ENCODE measurements at places on chromosomes 5 and 9.

GRCh38 chr9:99126312-99126711, 21.4 kb downstream of the TGFBR1 start:
- no peak for DNase-seq

DNA sequence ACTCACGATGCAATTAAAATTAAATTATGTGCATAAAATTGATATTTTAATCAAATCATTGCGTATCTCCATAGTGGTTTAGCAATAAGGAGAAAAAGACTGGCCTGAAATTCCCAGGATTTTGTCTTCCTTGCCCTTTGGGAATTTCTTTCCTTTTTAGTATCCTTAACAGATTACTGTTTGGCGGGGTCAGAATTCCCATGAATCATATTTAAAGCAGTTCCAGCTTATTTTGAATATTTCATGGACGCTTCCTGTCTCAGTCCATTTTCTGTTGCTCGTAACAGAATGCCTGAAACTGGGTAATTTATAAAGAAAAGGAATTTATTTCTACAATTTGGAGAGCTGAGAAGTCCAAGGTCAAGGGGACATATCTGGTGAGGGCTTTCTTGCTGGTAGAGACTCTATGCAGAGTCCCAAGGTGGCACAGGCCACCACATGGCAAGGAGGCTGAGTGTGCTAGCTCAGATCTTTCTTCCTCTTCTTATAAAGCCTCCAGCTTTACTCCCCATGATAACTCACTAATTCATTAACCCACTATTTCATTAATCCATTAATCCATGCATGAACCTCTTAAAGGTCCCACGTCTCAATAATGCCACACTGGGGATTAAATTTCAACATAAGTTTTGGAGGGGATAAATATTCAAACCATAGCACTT, 37.8 kb downstream of the CDH6 start:
- no peak for DNase-seq

- DNase-seq = no peak
Observed at GRCh38 chr9:132802121-132802795, 75.8 kb downstream of the AK8 start.

DNA sequence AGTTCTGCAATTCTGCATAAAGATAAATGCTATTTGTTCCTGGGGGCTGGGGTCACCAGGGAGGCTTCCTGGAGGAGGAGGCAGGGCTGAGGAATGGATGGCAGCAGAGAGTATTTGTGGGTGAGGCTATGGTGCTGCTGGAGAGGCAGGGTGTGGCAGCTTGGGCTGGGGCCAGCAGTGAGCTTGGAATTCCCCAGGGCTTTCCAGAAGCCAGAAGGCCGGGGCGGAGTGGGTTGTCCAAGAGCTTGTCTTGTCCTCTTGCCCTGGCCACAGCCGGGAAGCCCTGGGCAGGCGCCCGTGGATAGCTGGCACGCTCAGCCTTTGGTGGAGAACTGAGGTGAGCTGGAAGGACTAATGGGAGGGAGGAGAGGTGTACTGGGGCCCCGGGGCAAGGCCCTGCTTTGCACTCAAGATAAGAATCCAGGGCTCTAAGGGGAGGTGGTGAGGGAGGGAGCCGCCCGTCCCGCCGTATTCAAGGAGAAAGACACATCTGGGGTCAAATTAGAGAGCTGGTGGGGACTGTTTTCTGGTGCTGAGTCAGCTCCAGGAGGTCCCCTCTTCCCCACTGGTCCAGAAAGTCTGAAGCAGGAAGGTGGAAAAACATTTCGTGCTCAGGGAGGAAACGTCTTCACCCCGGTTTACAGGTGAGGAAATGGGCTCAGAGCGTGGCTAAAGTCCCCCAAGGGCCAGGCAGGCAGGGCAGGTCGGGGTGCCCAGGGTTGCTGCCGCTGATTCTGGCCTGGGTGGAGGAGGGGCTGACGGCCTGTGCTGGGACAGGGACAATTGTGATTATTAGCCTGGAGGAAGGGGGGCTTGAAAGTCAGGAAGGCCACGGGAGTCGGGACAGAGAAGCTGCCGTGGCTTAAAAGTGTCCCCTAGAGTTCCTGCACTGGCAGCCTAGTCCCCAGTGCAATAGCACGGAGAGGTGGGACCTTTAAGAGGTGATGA, 26.9 kb upstream of the CNOT6 start:
- DNase-seq = no peak

GRCh38 chr5:137252512-137252911, 246.6 kb downstream of the SPOCK1 start:
- DNase-seq = no peak

GRCh38 chr5:3736926-3737325, 141.3 kb downstream of the IRX1 start:
- DNase-seq = no peak

DNA sequence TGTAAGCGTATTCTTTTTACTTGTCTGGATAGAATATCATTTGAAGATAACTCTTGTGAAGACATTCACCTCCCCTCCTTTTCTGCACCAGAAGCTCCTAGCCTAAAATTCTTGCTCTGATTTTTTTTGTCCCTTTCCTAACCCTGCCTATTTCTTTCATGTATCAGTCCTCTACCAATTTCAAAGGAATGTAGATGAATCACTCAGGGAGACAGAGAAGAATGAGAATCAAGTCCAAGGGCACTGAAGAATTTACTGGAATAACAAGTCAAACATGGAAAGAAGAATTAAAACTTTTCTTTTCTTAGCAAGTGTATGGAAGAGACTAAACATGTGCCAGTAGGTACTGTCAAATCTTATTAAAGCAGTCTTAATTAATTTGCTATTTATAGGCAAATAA, 618.7 kb downstream of the DNAH5 start:
- DNase-seq = no peak

DNA sequence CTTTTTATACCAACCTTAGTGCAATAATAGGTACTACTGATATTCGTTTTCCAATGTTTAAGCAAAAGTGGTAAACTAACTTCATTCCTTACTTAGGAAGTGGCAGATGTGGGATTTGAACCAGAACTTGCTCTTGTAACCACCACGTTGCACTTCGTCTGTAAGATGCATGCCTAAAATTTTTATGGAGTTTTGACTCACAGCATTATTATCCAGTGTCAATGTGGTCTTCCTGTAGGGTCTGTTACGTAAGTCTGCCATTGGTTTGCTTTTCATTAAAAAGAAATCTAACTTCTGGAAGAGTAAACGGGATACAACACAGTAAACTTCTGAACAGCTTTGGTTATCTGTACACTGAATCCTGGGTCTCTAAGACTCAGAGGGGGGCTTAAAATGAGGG, 521.0 kb upstream of the WWC1 start:
- no peak for DNase-seq

DNA sequence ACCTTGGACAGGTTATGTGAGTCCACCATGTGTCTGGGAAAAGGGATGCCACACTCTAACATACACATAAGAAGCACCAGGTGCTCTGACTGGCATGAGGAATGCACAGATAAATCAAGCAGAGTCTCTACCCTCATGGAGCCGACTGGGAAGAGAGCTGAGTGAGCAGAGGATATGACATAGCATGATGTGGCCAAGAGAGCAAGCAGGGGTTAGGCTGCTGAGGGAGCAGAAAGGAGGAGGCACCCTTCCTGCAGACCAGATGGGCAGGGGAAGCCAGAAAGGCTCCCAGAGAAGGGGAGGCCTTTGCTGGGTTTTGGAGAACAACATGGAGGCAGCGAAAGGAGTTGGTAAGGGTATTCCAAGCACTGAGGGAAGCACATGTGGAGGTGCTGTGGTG, 223.1 kb downstream of the GNA14 start:
- no peak for DNase-seq

DNA sequence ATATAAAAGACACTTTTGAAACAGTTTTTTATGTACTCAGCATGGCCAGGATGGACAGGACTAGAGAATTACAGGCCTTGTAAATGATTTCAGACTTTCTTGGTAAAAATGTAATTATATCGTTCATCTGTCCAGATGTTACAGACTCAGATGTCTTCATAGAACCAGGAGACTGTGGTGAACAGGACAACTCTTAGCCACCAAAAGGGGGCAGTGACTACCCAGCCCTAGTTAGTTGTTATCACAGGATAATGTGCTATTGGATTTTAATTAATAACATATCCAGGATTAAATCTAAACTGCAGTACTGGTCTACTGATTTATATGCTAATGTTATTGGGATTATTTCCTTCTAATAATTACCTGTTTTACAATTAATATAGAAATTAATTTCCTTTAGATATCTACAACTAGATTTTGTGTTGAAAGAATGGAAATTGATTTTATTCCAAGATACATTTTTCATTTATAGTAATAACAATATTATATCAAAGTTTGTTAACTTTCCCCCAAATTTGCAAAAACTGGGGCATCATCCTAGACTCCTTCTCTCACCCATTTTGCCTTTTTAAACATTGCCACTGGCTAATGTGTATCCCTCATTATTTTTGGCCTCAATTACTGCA, 99.4 kb downstream of the MTREX start:
- DNase-seq = no peak

GRCh38 chr5:143025376-143025775, 255.2 kb downstream of the ARHGAP26 start:
- DNase-seq = no peak

- no peak for DNase-seq
Observed at GRCh38 chr5:111349429-111349828, 125.2 kb downstream of the CAMK4 start.

- no peak for DNase-seq
Observed at GRCh38 chr5:38509185-38509584, 47.3 kb downstream of the LIFR start.
